ENCODE measurements at places on chromosomes 3 and 15. TPM values are rescaled to one million over a fixed set of nuclear protein-coding genes. Genes with fewer than 3 reads are reported as not detected.

DNA sequence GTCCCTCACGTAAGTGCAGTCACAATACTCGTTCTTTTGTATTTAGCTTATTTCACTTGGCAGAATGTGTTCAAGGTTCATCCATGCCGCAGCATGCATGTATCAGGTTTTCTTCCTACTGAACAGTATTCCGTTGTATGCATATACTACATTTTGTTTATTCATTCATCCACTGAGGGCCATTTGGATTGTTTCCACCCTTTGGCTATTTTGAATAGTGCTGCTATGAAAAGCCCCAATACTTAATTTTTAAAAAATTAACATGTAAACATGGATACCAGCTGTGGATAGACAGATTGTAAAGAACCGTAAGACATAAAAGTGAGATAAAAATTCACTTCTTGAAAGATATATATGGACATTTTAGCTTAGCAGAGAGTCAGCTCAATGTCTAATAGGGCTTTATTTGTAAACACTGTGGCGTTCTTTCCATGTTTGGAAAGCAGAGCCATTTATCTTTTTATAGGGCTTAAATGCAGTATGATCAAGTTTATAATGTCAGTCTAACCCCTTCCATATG lies 115.9 kb downstream of the VPS8 start:
- no peak for DNase-seq

GRCh38 chr3:160370987-160371857 lies 27.8 kb downstream of the IFT80 start:
- no peak for DNase-seq

TMEM42 gene
- 10.1 TPM for total RNA-seq

EIF3J gene
- 41.9 TPM for total RNA-seq

SLC22A14 gene
- total RNA-seq = not detected

DNA sequence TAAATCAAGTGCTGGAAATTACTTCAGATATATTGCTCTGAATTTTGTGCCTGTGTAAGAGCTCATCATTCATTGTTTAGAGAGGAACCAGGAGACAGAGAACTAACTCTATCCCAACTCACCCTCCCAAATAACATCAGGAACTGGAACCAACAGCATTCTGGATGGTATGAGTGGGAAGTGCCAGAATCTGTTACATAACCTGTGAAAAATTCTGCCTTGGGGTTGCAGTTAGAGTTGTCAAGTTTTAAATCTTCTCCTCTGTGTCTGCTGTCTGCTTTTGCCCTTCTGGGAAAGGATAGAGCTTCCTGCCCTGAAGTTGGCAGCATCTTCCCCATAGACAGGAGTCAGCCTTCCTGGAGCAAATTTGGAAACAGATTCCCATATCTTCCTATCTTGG lies 41.2 kb downstream of the TIMP4 start:
- DNase-seq = no peak

SCAMP2 gene
- 107 TPM for total RNA-seq

IL17RB gene
- total RNA-seq = not detected

DNA sequence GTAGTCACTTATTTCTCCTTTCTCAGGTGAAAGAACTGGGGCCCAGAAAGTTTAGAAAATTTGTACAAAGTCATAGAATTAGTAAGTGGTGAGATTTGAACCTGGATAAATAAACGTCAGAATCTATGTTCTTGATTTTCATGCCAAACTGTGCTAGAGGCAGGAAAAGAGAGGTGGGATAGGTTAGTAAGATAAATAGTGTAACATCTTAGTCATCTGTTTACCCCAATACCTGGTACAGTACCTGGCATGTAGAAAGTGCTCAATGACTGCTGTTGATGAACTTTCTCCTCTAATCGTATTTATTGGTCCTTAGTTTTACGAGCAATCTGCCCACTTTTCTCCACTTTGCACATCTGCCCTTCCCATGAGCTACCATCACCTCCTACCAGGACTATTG lies 124.9 kb downstream of the MITF start:
- DNase-seq = no peak

DNA sequence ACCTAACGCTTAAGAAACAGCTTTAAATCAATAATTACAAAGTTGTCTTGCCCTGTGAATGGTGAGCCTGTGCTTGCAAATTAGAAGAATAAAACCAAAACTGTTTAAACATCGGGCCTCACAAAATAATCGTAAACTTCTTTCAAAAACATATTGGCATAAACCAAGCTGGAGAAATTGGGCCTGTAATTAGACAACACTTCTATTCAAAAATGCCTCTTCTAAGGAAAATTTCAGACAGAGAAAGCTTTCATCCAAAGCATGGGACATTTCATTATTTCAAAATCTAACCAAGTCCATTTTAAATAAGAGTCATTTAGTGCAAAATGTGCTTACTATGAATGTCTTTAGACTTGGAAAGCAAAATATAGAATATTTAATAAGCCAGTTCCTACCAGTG lies 35.5 kb upstream of the GNB4 start:
- DNase-seq = no peak

RHOV gene
- total RNA-seq = 96.8 TPM

DNA sequence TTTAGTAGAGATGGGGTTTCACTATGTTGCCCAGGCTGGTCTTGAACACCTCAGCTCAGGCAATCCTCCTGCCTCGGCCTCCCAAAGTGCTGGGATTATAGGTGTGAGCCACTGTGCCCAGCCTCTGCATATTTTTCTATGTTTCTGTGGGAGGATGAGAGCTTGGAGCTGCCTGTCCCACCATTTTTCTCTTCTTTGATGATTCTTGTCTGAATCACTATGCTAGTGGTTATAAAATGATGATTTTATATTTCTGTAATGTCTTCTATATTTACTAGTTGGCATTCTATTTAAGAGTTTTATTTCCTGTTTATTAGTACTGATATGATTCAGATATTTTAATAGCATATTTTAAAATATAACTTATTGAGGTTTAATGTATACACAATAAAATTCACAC lies 69.7 kb downstream of the CHCHD6 start:
- no peak for DNase-seq

- no peak for DNase-seq
These were observed 636 bp upstream of the EIF1B start for GRCh38 chr3:40308725-40309417.

LIPH gene
- total RNA-seq = 16.8 TPM

- no peak for DNase-seq
These were observed 64.1 kb downstream of the CDIN1 start for GRCh38 chr15:36643551-36643950.

- DNase-seq = no peak
These were observed 793 bp downstream of the APOD start for GRCh38 chr3:195582947-195583346.

GRCh38 chr3:128123538-128124368 lies at the start of gene RUVBL1:
Gene RUVBL1, minus strand, starts transcription at chr3:128123812. Its CDS starts 88 bp downstream, at chr3:128123724.
- peak; percentile 96 for DNase-seq

DNA sequence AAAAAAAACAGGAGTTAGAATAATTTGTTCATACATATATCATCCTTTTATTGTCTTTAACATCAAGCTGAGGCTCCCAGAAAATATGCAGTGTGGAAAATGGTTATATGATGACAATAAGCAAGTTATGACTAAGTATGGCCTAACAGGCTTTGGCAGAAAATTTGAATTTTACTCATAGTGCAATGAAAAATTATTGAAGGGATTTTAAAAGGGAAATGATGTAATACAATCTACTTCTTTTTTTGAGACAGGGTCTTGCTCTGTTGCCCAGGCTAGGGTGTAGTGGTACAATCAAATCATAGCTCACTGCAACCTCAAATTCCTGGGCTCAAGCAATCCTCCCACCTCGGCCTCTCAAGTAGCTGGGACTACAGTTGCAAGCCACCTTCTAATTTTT lies 78.7 kb downstream of the FAIM start:
- no peak for DNase-seq

DNA sequence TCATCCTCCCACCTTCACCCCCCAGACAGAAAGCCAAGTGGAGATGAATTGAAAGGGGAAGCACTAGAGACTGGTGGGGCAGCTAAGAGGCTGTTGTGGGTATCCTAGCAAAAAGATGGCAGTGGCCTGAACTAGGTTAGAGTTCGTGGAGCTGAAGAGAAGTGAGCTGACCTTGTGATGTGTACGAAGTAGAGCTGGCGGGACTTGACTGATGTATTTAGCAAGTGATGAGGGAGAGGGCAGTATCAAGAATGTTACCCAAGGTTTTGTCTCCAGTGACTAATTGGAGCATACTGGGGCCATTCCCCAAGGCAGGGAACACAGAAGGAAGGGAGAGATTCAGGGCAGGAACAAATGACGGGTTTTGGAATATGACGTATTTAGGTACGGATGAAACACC lies 50.0 kb upstream of the CP start:
- no peak for DNase-seq

AMT gene
- total RNA-seq = 3.3 TPM

GRCh38 chr3:73029321-73029796 lies 32.1 kb upstream of the EBLN2 start:
- no peak for DNase-seq

RETNLB gene
- not detected for total RNA-seq

- no peak for DNase-seq
These were observed 181.0 kb downstream of the ATG7 start for GRCh38 chr3:11452885-11453847.

DNA sequence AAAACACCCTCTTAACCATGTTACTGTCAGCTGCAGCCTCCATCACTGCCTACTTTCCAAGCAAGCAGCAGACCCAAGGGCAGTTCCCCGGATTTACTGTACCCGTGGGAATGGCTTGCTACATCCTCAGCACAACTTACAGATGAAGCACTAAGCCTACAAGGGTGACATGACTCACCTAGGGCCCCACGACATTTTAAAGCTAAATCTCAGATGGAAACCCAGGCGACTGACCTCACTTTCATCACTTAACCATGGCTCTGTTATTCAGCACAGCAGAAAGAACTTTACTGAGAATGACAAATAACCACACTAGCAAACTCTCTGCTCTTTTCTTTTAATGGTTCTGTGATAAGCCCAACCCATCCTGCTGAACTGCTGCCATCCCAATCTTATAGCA lies 65.6 kb downstream of the SUMF1 start:
- DNase-seq = no peak

DNA sequence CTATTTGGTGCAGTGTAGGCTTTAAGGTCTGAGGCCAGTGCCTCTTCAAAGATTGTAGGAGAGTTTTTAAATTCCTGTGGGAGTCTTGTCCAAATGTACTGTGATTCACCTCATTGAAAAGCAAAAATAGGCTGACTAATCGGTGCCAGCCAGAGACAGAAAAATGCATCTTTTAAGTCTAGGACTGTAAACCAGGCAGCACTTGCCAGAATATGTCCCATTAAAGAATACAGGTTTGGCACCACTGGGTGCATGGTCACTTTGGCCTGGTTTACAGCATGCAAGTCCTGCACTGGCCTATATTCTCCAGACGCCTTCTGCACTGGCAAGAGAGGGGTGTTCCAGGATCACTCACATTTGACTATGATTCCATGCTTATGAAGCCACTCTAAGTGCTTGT lies 20.3 kb upstream of the NOX5 start:
- peak; percentile 48 for DNase-seq

CCDC54 gene
- not detected for total RNA-seq

PGBD4 gene
- 1.2 TPM for total RNA-seq

- DNase-seq = no peak
These were observed 19.0 kb downstream of the MAPK6 start for GRCh38 chr15:52037889-52038505.

DNA sequence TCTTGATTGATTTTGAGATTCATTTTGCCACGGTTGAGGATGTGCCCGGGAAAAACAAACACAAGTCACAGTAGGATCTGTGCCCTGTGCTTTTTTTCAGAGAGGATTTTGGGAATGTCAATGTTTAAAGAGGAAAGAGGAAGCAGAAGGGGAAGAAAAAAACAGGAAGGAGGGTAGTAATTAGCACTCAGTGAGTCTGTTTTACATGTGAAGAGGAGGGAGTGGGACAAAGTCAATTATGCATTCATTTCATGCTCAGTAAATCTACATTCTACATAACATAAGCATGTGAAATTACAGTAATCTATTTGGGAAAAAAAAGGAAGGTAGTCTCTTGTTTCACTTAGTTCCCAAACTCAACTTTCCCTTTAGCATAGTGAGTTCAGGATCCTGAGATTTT lies 18.3 kb upstream of the CD200 start:
- DNase-seq = no peak

GRCh38 chr3:5293207-5293606 lies 105.7 kb downstream of the EDEM1 start:
- no peak for DNase-seq

DNA sequence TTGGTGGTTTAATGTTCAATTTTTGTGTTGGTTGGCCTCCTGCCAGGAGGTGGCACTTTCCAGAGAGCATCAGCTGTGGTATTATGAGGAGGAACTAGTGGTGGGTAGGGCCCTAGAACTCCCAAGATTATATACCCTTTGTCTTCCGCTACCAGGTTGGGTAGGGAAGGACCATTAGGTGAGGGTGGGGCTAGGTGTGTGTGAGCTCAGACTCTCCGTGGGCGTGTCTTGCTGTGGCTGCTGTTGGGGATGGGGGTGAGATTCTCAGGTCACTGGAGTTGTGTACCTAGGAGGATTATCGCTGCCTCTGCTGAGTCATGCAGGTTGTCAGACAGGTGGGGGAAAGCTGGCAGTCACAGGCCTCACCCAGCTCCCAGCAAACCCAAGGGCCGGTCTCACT lies 187.1 kb downstream of the DPH6 start:
- DNase-seq = no peak

DNA sequence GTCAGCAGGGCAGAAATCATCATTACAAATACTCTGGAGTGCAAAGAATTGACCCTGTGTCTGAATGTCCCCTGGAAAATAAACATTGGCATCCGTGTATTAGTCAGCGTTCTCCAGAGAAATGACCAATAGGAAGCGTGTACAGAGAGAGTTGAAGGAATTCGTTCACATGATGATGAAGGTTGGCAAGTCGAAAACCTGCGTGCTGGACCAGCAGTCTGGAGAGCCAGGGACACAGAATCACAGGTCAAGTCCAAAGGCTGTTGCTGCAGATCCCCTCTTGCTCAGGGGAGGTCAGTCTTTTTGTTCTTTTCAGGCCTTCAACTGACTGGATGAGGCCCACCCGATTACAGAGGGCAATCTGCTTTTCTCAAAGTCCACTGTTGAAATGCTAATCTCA lies 16.6 kb downstream of the GP9 start:
- DNase-seq = no peak

STRIT1 gene
- total RNA-seq = not detected

DNA sequence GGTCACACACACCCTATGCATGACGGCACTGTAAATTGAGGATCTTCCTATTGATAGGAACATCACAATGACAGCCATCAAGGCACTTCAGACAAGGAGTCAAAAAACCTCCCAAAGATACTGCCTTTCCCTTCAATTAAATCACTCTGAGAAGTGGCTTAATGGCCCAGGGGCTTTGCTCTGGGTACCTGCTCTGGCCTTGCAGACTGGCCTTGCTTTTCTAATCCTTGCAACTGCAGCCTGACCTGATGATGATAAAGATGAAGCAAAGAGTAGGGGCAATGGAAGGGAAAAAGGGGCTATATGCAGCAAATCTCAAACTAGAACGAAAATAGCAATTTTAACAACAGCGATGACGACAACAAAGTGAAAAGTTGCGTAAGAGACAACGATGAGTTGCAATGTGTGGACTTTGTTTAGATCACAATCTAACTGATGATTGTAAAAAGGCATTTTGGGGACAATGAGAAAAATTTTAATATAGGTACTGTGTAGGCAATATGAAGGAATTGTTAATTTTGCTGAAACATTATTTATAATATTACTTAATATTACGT lies 14.6 kb downstream of the ADAMTS9 start:
- DNase-seq = no peak

- no peak for DNase-seq
These were observed at the start of gene ADAMTSL3 for GRCh38 chr15:83653639-83654378. Gene ADAMTSL3, plus strand, starts transcription at chr15:83654123. Its CDS starts 1,639 bp downstream, at chr15:83655762.

Measured in lower leg skin (tissue), 4 donors.